ENCODE measurements at places on chromosomes 4 and X.
A peak's percentile ranks its signal among the peaks of the same experiment; 100 is the strongest.

- peak; percentile 73 for DNase-seq
Observed at GRCh38 chr4:138910914-138911336, 104.7 kb upstream of the NOCT start.

DNA sequence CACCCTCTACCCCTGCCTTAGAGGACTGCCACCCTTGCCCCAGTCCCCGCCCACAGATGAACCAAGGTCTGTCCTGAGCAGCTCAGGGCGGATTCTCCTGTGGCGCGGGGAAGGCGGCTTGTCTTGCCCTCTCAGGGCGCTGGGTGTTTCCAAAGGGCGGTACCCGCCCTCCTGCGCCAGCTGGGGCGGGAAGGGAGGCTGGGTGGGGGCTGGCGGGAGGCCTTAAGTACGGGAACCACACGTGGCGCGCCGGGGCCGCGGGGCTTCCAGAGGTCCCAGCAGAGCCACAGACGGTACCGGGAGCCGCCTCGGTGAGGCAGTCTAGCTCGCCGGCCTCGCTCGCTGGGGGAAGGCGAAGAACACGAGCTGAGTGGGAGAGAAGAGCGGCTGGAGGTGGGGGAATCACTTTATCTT is 361.1 kb downstream of the MID1IP1 start:
- no peak for DNase-seq

DNA sequence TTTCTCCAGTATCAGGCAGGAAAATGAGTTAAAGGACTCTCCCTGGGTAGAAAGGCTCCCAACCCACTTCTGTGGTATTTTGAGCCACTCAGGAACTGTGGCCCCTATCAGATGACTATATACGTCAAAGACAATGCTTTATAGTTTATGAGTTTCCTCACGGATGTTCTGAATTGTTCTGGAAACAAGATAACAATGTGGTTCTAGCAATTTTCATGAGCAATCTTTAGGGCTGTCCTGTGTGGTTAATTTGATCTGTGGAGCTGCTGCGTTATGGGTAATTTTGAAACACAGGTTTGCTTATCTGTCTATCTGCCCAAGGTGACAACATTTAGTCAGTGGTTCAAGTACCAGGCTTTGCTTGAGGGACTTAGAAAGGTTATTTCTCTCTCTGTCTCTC is 46.7 kb upstream of the IL2 start:
- no peak for DNase-seq

- no peak for DNase-seq
Observed at GRCh38 chr4:75718529-75718928, 5.8 kb upstream of the USO1 start.

GRCh38 chr4:62548108-62548524 is 1348.0 kb downstream of the ADGRL3 start:
- DNase-seq: no peak

GRCh38 chr4:181517491-181517890 is 725.7 kb upstream of the TENM3 start:
- no peak for DNase-seq

DNA sequence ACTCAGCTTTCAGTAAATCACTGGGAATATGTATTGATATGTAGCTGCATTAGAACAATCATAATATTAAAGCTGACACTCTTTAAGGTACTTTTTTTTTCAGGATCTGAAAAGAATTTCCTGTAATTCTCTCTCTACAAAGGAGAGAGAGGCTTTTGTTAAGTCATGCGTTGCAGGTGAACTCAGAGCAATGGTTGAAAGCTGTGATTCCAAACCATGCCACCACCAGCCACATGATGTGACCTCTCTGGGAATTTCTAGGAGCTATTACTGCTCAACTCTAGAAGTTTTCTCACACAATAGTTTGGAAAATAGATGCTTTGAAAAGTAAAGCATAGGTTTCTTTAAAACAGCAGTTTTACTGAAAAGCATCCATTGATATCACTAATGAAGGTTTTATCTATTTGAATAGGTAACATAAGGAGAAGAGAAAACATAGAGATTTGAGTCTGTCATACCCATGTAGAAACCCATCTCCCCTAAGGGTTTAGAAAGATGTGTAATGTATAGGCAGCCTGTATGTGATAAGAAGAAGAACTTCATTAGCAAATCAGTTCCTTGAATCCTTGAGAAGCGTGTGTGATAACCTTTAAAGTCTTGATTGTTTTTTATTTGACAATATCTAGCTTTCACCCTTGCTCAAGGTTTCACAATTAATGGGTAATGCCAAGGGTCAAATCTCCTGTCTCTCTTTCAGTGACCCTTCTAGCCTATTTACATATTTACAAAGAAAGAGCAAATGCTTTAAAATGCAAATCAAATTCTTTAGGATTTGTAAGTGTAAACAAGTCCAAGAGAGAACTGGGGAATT is 161.0 kb upstream of the ANKRD50 start:
- DNase-seq: no peak

DNA sequence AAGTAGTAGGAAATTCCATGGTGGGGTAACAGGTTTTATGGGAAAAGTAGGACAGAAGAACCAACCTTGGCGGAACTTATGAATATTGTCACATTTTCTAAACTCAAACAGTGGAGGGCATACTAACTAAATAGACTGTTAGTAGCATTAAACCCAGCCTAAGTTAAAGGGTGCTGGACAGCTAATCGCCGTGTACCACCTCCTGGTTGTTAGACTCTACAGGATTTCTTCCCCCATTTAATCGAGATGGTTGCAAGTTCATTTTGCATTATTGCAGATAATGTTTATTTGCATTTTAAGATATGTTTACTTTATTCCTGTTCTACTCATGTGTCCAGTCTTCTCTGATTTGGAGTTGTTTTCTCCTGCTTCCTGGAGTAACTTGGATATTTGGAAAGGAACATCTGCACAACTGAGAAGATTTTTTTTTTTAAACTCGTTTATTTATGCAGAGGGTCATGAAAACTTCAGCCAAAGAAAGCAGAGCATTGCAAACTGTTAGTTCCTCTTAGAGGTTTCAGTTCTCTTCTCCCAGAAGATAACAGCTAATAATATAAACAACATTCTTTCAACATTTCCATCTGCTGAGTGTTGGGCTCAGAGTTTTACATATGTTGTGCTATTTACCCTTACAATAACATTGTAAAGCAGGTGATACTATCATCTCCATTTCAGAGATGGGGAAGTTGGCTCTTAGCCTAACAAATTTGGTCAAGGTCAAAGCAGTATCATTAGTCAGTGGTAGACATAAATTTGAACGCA is 51.5 kb upstream of the TBC1D9 start:
- peak; percentile 21 for DNase-seq

DNA sequence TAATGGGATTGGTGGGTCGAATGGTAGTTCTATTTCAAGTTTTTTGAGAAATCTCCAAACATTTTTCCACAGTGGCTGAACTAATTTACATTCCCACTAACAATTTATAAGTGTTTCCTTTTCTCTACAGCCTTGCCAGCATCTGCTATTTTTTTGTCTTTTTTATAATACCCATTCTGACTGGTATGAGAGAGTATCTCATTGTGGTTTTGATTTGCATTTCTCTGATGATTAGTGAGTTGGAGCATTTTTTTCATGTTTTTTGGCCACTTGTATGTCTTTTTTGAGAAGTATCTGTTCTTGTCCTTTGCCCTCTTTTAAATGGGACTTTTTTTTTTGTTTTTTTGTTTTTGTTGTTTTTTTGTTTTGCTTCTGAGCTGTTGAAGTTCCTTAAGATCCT is 200.0 kb upstream of the GK2 start:
- no peak for DNase-seq

DNA sequence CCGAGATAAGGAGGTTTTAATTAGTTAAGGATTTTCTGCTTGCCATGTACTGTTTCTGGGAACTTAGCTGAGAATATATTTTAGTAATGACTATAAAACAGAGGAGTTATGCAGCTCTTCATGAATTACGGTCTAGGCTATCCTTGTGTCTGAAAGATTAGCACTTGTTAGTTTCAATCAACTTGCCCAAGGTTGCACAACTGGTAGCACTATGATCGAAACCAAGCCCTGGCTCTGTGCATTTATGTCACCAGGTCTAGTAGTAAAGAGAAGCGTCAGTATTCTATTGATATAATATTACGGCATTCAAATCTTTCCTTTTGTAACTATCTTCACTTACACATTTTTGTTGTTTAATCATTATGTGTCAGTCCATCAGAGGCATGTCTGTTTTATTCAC is 176.0 kb downstream of the TLL1 start:
- DNase-seq: no peak

DNA sequence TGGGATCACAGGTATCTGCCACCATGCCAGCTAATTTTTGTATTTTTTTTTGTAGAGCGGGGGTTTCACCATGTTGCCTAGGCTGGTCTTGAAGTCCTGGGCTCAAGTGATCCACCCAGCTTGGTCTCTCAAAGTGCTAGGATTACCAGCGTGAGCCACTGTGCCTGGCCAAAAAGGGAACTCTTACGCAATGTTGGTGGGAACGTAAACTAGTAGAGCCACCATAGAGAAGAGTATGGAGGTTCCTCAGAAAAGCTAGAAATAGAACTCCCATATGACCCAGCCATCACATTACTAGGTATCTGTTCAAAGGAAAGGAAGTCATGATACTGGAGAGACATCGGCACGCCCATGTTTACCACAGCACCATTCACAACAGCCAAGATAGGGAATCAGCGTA is 85.9 kb downstream of the PRKX start:
- DNase-seq: no peak

DNA sequence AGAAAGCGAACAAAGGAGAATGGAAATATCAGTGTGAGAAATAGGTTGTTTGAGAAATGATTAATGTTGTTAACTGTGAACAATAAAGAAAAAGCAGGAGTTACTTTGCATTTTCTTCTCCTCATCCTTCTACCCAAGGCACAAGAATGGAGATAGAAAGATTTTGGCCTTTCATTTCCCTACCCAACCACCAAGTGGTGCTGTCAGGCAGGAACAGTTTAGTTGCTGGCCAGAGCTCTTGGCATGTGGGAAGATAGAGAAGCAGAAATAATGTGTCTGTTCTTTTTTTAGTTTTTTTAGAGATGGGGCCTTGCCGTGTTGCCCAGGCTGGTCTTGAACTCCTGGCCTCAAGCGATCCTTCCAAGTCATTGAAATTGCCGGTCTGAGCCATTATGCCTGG is 12.8 kb downstream of the HOPX start:
- DNase-seq: no peak

DNA sequence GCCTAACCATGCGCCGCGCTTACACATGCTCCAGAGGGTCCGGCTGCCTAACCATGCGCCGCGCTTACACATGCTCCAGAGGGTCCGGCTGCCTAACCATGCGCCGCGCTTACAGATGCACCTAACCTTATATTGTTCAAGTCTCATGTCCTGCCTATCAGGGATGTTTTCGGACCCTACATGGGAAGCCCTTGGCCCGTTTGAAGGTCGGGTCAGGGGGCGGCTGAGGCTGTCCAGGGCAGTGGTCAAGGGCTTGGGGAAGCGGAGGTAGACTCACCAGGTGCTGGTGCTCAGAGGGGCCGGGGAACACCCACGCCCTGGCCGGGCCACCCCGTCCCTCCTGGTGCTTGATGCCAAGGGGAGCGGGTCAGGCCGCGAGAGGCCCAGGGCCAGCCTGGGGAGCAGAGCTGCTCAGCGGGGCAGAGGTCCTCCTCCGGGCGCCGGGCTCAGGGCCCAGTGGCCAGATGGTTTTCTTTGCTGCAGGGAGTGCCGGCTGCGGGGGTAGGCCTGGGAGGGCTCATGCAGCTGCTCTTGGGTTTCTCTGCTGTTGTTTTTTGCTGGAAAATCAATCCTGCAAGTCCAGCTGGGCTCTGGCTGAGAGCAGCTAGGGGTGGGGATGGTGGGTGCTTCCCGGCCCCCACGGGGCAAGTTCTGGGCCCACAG is 35.4 kb upstream of the SPON2 start:
- DNase-seq: peak; percentile 86

GRCh38 chrX:120264341-120264740 is 13.7 kb downstream of the ZBTB33 start:
- no peak for DNase-seq

DNA sequence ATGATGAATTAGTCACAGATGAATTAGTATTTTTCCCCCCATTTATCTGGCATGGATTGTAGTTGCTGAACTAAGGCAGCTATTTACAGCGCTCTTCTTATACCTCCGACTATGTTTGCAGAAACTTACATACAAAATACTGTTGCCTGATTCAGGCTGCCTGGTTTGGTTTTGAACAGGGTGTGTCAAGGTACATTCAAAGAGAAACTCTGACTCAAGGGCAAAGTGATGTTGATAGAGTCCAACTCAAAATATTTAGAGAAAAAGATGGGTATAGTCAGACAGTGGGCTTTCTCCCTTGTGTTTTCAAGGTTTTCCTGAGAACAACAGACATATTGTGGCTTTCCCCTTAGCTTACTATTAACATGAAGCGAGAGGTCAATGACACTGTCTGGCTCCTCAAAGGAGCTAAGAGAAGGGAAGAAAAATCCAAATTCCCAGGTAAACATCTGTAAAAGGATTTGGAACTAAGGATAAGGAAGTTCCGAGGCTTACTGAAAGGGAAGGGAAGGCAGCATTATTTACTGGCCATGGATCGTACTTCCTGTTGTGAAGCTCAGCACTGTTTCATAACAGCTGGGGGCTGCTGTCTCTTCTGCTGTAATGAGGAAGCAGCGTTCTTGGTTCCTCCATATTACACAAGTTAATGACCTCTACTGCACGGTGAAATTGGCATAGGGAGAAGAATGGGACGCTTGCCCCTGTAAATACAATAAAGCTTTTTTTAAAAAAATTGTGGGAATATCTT is 30.9 kb downstream of the FAM9C start:
- no peak for DNase-seq

GRCh38 chrX:44332437-44332836 is 11.0 kb downstream of the EFHC2 start:
- no peak for DNase-seq

GRCh38 chr4:94834501-94834900 is 76.7 kb downstream of the BMPR1B start:
- no peak for DNase-seq

DNA sequence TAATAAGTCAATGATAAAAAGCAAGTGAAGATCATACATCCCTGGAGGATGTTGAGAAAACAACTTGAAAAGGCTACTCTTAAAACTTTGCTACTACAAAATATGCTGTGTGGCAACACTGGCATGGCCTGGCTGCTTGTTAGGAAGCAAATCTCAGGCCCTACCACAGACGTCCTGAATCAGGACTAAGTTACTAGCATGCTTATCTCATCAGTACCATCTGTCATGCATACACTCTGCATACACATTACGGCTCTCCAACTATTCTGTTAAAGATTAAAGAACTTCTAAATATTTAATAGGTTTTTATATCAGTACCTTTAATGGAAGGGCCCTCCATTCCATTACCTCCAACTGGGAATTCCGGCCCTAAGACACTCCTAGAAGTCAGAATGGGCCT is 8.2 kb downstream of the PAPSS1 start:
- DNase-seq: no peak

DNA sequence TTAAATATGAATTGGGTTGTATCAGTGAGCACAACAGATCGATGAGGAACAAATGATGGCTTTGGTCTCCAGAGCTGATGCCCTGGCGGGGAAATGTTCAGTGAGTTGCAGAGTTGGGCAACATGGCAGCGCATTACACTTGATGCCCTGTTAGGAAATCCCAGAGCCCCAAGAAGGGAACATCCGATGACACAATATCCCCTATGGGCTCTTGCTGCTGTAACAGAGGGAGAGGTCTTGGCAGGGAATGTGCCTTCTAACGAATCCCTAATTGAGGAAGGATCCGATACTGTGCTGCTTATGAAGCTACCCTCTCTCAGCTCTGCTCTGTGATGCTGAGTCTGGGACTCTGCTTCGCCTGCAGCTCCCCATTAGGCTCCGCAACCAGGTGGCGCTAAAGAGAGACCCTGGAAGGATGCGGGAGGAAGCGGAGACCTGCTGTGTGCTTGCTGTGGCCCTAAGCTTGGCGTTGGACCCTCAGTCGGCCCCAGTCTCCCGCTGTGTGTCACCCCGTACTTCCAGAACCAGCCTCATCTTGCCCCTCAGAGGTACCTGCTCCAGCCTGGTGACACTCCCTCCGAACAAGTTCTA is 38.9 kb downstream of the PDHA1 start:
- DNase-seq: peak; percentile 38
